ENCODE measurements at places on chromosomes 4 and X.

DNA sequence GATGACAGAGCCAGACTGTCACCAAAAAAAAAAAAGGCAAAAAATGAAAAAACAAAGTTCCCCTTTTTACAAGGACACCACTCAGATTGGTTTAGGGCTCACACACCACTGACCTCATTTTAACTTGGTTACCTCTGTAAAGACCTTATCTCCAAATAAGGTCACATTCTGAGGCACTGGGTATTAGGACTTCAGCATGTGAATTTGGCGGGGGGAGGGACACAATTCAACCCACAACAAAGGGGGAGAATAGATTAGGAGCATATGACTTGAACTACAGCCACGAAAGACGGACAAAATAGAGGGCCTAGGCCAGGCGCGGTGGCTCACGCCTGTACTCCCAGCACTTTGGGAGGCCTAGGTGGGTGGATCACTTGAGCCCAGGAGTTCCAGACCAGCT is 31.0 kb upstream of the ARAF start:
- DNase-seq, result no peak

DNA sequence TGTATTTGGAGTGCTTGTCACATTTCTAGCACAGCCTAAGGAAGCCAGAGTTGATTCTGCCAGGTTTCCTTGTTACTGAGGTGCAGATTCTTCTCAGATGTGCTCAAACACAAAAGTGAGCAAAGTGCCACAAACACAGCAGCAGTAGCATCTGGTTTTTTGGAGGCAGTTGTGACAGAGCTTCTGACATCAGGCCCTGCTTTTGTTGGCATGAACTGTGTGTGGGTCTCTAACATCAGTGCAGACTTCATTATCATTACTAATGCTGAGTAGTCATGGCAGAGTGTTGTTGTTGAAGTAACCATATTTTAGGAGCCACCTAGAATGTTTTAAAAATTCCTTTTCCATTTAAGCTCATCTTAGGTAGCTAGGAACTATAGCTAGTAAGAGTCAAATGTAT is 656.6 kb downstream of the ANKRD50 start:
- no peak for DNase-seq

DNA sequence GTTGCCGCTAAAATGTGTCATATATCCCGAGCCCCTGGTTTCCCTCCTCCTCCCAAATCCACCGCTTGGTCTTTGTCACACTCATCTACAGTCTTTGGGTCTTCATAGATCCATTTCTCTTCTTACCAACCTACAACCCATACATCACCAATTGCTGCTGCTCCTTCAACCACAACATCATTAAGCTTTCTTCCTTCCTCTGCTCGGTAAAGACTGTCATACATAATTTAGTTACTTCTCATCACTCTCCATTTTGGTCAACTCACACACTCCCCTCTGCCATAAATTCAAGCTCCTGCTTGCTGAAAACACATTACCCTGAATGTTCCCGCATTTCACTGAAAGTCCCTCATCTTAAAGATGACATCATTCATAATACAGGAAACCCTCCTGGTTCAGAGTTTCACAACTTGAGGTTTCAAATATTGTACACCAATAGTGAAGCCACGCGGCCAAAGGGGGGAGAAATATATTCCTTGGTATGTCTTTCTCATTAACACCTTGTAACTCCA is 1.7 kb upstream of the DCTD start:
- no peak for DNase-seq

- DNase-seq, result no peak
These were observed 94.5 kb upstream of the RASGEF1B start for GRCh38 chr4:81566161-81566591.

- no peak for DNase-seq
These were observed 45.4 kb upstream of the TRPC5OS start for GRCh38 chrX:111830571-111830970.

GRCh38 chr4:83890816-83891215 is 354.9 kb downstream of the GPAT3 start:
- no peak for DNase-seq

- DNase-seq, result no peak
These were observed 241.4 kb upstream of the PGRMC2 start for GRCh38 chr4:128528793-128529553.

DNA sequence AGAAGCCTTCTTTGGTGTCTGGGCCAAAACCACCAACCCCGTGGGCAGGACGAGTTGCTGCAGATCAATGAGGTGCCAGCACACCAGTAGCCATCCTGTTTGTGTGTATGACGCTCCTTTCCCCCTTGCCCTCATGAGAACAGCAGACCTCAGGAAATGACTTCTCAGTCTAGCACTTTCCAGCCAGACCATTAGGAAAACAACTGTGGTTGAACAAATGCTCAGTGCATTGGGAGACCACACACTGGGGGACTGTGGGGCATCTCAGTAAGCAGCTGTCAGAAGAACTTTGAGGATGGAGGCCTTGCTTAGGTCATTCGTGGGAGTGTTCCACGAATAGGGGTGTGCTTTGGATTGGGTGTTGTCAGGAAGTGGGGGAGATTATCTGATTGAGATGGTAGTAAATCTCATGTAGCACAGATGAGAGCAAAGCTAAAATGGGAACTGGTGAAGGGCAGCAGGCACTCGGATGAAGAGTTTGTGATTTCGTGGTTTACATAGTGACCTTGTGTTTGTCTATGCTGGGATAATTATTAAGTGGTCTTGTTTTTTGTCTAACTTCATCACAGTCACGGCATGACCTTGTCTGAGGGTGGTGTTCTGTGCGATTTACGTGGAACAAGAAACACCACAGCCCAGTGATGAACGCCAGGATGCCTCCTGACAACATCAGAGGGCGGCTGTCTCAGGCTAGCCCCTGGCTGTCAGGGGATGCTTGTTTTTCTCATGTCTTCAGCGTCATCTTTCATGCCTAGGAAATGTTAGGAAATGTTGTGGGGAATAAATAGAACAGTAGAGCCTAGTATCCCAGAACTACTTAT is 70.1 kb downstream of the USP46 start:
- no peak for DNase-seq
